CD4-positive, alpha-beta T cell treated with Interleukin-1 beta for 1 hour (primary cell): ENCODE measurements at places on chromosomes 4 and X.

DNA sequence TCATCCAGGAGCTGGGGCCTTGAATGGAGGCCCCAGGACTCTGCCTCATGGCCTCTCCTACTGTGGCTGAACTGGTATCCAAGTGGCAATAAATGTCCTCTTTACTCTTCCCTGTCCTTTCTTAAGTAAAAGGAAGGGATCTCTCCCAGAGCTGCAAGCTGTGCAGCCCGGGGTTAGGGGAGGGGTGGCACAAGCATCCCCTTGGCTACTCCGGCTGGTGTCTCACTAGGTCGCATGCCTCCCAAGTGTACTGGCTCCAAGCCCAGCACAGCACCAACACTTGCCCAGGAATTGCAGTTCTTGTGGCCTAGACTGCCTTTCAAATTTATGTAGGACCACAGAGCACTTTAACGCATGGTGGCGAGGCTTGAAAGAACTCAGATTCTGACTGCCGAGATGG lies 44.7 kb upstream of the MED14 start:
- no peak for DNase-seq

GRCh38 chr4:105280338-105281123 lies 133.9 kb downstream of the TET2 start:
- no peak for DNase-seq

DNA sequence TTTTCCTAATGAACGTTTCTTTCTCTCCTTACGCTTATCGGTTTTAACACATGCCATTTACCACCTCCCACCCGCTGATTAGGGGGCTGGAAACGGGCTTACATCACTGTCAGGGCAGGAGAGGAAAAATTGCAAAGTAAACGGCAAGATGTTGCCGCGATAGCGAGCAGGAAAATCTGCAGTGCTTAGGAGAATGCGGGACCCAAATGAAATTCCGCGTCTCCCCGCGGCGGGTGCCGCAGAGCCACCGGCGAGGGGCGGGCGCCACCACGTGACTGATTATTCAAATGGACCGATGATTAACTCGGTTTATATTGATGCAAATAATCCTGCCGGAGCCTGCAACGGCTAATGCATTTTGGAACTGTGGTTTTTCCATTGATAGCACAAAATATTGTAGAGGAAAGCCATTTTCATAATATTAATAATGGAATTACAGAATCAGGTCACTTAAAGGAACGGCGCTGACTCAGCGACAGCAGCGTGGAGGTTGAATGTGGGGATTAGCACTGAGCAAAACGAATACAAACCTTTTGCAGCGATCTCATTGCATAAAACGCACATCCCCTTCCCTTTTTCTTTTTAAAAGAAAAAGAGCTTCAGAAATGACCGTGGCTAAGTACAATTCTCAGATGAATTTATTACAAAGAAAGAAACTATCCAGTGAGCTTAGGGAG lies 224.2 kb downstream of the STIM2 start:
- DNase-seq: no peak

DNA sequence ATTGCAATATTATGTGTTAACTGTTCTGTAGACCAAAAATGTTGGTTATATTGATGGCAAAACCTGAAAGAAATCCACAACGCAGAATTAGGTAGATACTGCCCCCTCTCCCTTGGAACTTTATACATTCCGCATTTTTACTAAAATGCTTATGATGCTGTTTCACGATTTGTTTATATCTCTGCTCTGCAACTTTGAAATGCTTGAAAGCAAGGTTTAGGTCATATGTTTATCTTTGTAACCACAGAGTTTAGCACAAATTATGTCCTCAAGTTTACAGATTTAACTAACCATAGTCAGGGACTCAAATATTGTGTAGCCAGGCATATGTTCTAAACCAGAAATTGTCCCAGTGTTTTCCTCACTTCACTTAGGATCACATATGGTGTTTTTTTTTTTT lies 66.1 kb upstream of the H2AZ1 start:
- DNase-seq: no peak

DNA sequence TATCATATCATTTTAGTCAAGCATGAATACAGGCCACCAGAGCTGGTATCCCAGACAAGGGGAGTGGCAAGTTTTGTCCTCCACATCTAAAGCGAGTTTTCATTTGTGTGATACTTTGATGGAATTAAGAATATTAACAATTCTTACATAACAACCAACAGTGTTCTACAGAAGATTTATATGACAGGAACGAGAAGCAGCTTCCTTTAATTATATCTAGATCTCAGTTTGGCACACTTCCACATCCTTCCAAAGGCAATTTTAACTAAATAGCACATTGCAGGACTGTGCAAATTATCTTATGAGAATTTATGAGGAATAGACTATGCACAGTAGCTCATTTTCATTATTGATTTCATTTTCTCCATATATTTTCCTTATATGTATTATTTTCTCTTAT lies 121.2 kb upstream of the GUCY1A1 start:
- DNase-seq: no peak

DNA sequence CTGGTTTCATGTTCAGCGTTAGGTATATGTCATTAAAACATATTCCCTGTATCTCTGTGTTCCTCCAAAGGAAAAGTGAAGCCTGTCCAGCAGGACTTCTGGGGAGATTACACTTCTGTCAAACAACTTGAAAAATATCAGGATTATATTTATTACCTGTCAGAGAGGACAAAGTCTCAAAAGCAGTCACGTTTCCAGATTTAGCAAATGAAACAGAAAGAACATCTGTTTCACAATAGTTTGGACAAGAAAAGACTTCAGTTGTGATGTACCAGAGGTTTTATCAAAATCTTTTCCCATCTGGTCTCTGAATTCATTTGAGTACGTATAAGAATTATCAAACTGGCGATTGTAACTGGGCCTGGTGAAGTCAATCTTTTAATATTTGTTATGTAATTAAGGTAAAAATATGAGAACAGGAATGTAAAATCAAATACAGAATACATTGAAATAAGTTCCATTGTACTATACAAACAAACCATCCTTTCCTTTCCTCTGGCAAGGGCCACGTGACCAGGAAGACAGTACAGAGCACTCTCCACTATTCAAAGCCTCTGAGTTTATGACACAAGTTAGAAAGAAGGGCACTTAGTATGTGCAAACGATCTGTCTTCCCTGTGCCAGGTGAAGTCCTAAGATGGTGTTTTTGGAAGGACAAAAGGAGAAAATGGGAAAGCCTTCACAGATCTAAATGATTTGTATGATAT lies 3.2 kb downstream of the CASP3 start:
- no peak for DNase-seq

- DNase-seq: no peak
These were observed 5.2 kb downstream of the KLF3 start for GRCh38 chr4:38669208-38669607.

- DNase-seq: peak; percentile 29
These were observed 2.4 kb upstream of the FGFRL1 start for GRCh38 chr4:1008840-1009541.

DNA sequence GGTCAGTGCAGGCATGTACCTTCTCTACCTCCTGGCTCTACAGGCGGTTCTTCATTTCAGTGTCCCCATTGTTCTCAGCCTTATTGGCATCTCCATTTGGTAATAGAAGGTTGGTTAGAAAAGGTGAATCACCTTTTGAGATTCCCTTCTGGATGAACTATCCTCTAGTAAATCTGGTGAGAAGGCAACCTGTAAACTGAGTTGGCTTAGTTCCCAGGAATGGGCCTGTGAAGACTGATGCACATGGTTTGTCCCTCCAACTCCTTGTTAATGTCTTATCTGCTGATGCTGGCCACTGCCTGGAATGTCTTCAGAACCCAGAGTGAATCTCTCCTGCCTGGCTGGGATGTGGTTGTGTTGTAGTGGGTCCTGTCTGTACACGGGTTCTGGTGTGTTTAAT lies 143.4 kb upstream of the WDR1 start:
- no peak for DNase-seq

DNA sequence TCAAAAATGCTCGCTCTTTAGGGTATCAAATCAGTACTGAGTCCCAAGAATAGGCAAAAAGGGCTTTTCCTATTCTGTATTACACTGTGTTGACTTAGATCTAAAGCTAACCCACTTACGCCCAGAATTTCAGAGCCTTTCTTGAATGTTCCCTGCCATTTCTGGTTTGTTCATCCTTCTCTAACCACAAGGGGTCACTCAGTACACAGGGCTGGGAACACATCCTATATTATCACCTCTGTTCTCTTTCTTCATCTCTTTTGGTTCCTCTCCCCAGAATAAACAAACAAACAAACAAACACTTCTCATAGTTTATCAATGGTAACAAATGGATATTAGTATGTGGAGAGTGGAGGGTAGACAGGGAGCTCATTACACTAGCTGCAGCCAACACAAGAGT lies 25.5 kb upstream of the MORC4 start:
- no peak for DNase-seq

DNA sequence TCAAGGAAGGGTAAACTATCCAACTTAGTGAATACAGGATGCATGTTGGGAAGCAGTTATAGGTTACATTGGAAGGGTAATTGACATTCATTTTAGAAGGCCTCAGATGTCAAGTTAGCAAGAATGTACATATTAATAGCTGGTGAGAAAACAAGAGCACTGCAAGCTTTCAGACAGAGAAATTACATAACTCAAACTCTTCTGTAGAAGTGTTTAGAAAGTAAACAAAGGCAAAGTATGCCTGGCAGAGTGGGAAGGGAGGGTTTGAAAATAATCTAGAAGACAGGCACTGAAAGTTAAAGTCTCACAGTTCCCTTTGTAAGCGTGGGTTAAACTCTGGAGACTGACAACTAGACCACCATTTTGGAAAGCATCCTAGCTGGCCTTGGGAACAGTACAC lies 406.2 kb downstream of the ANKRD50 start:
- DNase-seq: no peak

- no peak for DNase-seq
These were observed 14.4 kb upstream of the FAM9A start for GRCh38 chrX:8815460-8816065.

- DNase-seq: no peak
These were observed 156.3 kb downstream of the TMEM164 start for GRCh38 chrX:110159235-110159634.

DNA sequence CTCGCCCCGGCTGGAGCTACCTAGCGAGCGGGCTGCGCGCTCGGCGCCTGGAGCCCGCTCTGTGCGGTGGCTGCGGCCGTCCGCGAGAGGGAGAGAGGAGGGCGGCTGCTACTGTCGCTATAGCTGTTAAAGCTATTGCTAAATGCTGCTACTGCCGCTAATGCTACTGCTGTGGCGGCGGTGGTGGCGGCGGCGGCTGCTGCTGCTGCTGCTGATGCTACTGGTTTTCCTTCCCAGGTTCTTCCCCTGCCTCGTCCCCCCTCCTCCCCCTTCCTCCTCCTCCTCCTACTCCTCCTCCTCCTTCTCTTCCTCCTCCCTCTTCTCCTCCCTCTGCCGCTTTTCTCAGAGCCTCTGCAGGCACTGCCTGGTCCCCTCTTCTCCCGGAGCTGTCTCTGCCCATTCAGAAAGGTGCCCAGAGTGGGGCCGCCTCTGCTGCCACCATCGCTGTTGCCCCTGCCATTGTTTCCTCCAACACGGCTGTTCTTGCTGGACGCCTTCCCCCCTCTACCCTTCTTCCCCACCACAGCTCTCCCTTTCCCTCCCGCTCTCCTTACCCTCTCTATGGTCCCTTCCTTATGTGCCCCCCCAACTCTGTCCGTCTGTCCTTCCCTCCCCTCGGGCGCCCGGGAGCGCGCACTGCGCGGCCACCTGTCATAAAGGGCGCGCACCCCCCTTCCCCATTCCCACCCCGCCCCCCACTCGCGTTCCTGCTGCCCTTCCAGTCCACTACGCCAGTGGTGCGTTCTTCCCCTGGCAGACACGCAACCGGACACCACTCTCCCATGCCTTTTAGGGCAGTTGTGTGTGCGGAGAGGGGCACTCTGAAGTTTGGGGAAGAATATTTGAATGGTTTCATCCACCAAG lies at the start of gene NEXMIF:
Gene NEXMIF, minus strand, starts transcription at position 228 of the 864 bp plus-strand sequence.
- DNase-seq: peak; percentile 21

DNA sequence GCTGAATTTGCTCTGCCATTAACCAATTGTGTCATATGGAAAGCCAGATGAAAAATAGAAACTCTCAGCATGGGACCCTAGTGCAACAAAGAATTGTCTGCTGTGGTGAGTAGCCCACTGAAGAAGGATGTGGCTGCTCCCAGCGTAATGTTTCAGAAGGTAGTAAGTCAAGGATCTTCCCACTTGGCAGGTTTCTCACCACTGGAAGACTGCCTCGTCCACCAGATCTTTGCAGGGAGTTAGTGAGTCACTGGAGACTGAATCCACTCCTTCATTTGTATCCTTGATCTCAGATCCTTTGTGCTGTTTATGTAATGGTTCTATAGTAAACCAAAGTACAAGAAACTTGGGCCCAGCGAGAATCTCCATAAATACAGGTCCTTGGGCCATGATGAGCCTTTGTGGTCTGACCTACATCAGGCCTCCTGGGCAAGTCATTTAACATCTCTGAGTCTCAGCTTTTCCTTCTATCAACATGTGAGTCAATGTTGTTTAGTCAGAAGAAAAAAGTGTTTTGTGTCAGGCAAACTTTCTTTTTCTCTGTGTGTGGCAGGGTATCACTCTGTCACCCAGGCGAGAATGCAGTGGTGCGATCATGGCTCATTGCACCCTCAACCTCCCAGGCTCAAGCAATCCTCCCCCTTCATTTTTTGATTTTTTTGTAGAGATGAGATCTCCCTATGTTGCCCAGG lies 78.0 kb upstream of the CCDC160 start:
- DNase-seq: no peak

DNA sequence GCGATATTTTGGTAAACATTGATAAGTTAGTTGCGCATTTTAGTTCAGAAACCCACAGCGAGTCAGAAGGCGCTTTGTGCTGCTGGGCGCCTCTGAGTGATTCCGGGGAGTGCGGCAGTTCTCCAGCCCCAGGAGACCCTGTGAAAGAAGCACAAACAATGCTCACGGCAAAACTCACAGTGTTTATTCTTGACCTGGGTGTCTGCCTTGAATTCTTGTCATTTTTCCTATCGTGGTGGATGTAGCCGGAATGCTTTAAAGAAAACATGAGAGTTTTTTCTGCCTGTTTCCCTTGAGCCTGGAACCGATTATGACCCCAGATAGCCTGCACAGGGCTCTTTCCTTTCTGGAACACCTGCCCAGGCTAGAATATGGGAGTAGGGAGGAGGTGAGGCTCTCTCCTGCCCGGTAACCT lies 6.7 kb downstream of the TBL1X start:
- DNase-seq: no peak

DNA sequence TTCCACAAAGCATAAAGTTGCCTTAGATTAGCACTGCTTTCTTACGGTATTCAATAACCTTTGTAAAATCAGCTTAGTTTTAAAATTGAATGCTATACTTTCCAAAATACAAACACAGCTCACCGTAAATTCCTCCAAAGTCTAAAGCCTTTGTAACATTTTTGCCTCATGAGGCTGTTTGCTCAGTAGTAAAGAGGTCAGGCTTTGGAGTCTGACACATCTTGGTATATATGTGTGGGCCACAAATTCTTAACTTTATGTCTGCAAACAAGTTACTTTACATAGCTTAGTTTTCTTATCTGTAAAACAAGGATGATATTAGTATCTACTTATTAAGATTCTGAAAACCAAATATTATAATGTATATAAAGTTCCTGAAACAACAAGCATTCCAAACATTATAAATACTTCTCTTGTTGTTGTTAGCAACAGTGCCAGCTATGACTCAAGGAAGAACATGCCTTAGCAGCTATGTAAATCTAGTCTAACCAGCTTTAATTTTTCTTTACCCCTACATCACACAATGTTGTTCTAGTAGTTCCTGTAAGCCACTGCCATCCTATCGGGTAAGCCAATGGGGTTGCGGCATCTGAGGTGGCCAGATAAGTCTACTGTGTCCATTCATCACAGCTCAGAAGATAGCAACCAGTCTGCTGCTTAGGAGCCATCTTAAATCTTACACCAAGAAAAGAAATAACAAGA lies 709.0 kb downstream of the KLHL13 start:
- no peak for DNase-seq
